ENCODE measurements at places on chromosomes 1 and 21. TPM values are rescaled to one million over a fixed set of nuclear protein-coding genes. Genes with fewer than 3 reads are reported as not detected.

DNA sequence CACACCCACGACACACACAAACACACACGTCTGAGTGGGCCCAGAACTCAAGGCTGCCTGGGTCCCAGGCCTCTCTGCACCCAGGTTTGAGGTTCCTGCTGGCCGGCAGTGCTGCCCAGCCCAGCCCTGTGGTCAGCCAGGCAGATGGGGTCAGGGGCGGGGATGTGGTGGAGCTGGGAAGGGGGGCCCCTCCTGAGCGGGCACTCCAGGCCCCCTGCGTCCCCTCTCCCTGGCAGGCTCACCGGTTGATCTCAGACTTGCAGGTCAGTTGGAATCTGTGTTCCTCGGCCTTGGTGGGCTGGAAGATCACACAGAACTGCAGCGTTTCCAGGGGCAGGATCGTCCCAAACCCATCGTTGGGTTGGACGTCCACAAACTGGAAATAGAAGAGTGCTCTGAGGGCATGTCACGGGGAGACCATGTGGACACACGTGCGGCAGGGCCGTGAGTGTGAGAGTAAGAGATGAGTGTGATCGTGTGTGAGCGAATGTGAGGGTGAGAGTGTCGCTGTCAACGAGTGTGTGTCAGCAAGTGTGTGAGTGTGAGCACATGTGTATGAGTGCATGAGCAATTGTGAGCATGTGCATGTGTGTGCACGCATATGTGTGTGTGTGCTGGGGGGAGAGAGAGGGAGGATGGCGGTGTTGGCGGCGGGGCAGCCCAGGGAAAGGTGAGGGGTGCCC, 19.7 kb upstream of the TMEM52 start:
- no peak overlapping the region for H3K4me3 ChIP-seq
- H3K27me3 ChIP-seq = no peaks in the 10 kb centered on the region
- no peaks in the 10 kb centered on the region for H3K36me3 ChIP-seq

Gene GUCA2A
- not detected for total RNA-seq

- no peaks in the 10 kb centered on the region for H3K4me1 ChIP-seq
- no peaks in the 10 kb centered on the region for H3K27me3 ChIP-seq
- no peak for DNase-seq
- no peak overlapping the region for H3K27ac ChIP-seq
- 0 out of 2 replicates have a peak, but pooled peaks cover 2% of the 10 kb centered on the region for H3K36me3 ChIP-seq
- no peak overlapping the region for H3K4me3 ChIP-seq
Measured at GRCh38 chr1:51754666-51755065, 123.9 kb downstream of the NRDC start.

- DNase-seq = no peak
- 0 out of 2 replicates have a peak overlapping the region, but pooled peaks have one; percentile 17 for H3K27ac ChIP-seq
- peak overlapping the region; percentile 71 for H3K4me3 ChIP-seq
- no peaks in the 10 kb centered on the region for H3K27me3 ChIP-seq
Measured at GRCh38 chr1:228100822-228101613, 2.1 kb downstream of the C1orf35 start.

DNA sequence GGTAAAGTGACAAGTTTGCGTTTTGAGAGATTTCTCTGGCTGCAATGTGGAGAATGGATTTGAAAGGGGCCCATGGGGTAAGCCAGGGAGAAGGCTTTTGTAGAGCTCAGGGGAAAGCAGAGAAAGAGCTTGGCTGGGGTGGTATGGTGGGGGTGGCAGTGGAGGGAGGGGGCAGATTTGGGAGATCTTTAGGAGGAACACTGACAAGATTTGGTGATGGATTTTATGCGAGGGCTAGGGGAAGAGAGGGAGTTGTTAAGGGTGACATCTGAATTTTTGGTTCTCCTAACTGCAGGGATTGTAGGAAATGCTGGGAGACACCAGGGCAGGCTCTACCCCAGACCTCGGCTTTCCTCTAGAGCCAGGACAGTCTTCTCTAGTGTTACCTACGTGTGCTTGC, 108.7 kb upstream of the ZNF678 start:
- H3K27me3 ChIP-seq = peaks cover 6% of the 10 kb centered on the region
- H3K27ac ChIP-seq = no peak overlapping the region
- no peaks in the 10 kb centered on the region for H3K4me1 ChIP-seq

Gene TRIM67
- total RNA-seq = 0.08 TPM

GRCh38 chr1:117635805-117636204, 30.0 kb downstream of the TENT5C start:
- H3K4me1 ChIP-seq = no peaks in the 10 kb centered on the region
- H3K27me3 ChIP-seq = no peaks in the 10 kb centered on the region
- no peak for DNase-seq
- H3K27ac ChIP-seq = no peak overlapping the region
- H3K36me3 ChIP-seq = no peaks in the 10 kb centered on the region

DNA sequence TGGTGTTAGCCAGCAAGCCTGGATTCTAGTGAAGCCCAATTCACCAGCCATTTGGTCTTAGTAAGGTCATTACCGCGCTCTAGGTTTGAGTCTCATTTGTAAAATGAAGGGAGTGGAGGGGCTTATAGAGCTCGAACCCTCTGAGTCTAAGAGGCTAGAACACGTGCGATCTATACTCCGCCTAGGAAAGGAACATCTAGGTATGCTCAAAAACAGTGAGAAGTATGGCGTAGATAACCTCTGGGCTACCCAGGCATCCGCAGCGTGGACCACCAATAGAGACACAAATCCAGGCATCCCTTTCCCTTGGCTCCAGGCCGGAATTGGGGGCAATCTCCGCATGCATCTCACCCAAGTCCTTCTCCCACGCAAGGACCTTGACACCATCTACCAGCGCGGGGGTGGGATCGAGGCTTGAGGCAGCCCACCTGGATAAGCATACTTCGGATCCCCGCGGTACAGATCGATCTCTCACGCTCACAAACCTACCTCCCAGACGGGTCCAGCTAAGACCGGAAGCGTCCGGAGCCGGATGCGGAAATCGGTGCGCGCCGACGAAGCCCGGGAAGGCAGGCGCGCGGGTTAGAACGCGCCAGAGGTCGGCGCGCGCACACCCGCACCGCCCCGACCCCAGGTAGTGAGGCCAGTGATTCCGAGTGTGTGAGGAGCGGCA, at the start of gene METTL25B:
TSS of gene METTL25B (plus strand) at position 544 of the 673 bp plus-strand sequence. CDS start 636 bp downstream, outside the sequence.
- peaks cover 24% of the 10 kb centered on the region for H3K4me1 ChIP-seq
- peak within 1 kb of the TSS; percentile 97 for H3K27ac ChIP-seq
- no peaks in the 10 kb centered on the region for H3K27me3 ChIP-seq
- DNase-seq = no peak
- peaks cover 12% of the 10 kb centered on the region for H3K36me3 ChIP-seq

Gene OR10J1
- total RNA-seq = not detected

Measured in Panc1 (cell line).